Activated CD4-positive, alpha-beta memory T cell treated with anti-CD3 and anti-CD28 coated beads, Interleukin-2, amount 10 ng/mL, durations not matched to agents 7 days and 5 days (primary cell): ENCODE measurements at places on chromosomes 1 and 21.

DNA sequence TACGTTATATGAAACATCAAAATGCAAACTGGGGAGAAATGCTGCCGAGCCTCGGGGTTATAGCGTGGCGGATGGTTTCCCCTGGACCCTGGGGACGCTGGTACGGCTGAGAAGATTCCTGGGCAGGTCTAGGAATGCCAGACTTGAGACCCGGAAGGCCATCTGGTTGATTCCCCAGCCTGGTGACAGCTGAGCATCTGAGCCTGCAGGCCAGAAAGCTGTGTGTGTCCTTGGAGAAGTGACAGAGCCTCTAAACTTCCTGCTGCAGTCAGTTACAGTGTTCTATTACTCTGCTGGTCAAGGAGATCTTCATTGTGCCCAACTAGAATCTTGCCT is 2.3 kb downstream of the VASH2 start:
- no peak for DNase-seq

DNA sequence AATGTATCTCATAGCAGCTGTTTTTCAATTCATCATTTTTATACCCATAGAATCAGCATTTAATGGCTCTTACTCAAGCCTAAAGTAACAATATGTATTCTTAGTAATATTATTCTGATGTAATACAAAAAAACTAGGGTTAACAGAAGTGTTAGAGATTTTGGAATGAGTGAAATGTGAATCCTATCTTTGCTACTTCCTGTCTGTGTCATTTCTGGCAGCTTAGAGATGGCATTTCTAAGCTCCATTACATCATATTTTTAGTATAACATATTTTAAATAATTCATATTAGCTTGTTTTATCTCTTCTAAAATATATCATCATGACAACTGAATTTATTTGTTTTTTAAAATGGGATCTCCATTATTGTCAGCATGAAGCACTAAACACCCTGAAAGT is 90.2 kb downstream of the LRRC7 start:
- DNase-seq = no peak

GRCh38 chr1:1911350-1912041 is 3.6 kb upstream of the CALML6 start:
- no peak for DNase-seq

DNA sequence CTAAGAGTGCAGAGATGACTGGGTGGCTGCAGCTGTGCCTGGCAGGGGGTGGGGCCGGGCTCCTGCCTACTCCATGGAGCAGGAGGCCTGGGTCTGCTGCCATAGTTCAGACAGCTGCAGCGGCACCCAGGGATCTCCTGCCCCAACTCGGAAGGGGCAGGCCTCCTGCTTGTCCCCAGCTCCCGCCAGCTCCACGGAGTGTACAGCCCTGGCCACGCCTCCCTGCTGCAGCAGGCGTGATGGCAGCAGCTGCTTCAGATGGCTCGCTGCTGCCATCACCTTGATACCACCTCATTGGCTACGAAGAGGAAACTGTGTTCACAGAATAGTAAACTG is 35.9 kb downstream of the ACTL8 start:
- no peak for DNase-seq

DNA sequence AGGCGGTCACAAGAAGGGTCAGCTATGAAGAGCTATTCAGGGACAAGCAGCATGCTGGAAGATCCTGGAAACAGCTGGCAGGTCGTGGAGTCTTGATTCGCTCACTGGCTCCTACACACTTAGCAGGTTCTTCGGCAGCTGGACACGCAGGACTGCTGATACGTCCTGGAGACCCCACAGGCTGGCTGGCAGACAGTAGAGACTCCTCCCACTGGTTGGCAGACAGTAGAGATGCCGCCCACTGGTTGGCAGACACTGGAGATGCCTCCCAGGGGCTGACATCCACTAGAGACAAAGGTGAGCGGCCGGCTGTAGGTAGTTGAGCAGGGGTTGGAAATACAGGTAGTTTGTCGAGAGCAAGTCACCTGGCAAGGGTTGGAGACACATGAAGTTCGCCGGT is 466 bp downstream of the KRTAP11-1 start:
- no peak for DNase-seq

GRCh38 chr1:19651141-19651737 is 7.1 kb downstream of the NBL1 start:
- peak; percentile 60 for DNase-seq

DNA sequence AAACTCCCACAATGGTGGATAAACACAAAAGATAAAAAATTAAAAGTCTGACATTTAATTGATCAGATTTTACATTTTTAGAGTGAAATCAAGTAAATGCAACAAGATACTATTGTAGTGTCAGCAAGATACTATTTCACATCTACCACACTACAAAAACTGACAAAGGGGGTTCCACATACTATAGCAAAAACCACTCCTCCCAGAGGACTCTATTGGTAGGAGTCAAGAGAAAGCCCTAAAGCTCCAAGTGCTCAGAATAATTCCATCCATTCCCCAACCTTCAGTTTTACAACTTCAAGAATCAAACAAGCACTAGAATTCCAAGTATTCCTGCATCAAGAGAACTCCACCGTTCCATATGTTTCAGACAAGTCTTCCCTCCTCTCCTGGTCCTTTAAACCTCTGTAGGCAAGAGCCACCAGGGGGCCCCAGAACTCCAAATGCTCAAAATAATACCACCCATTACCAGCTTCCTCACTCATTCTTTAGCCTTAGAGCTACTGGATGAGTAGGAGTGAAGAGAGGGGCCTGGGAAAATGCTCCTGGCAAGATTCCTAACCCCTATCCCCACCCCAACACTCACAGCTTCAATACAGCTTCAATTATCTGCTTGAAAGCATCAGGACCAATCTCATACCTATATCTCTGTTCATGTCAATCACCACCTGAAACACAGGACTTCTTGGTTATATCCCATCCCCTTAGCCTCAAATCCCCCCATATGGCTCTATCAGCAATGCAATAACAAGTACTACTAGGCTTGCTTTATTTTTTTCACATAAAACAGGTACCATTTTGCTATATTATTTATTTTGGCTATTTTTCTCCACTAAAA is 9.9 kb downstream of the TOR1AIP2 start:
- peak; percentile 53 for DNase-seq

DNA sequence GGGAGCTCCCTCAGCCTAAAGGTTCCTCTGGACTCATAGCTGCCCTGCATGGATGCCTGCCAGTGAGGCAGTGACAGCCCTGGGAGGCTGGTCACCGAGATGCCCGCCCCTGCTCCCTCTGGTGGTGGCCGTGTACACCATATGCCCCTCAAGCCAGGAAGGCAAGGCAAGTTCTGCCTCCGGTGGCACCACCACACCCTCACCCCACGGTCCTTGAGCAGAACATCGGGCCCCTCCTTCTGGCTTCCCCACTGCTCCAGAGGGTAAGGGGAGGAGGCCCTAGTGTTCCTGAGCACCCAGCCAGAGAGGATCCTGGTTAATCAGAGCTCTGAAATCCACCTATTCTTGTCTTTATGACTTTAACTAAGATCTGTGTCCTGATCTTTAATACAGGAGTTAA is 1.5 kb upstream of the S100A14 start:
- peak; percentile 75 for DNase-seq
